ENCODE measurements at places on chromosomes 1 and 21.
A peak's percentile ranks its signal among the peaks of the same experiment; 100 is the strongest.

DNA sequence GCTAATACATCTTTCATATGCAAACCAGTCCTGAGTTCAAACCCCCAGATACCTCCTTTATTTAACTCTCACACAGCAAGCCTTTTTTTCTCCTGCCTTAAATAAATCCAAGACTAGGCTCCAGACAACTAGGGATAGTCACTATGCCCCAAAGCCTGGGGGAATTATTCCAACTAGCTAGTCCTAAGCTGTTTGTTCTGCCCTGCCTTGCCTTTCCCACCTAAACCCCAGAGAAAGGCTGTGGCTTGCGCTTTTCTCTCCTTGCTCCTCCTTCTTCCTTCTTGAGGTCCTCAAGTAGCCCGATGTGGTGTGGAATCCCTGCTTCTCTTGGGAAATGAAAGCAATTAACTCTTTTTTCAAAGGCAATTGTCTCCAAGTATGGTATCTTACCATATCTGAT lies 31.8 kb downstream of the C1orf87 start:
- no peak for DNase-seq

DNA sequence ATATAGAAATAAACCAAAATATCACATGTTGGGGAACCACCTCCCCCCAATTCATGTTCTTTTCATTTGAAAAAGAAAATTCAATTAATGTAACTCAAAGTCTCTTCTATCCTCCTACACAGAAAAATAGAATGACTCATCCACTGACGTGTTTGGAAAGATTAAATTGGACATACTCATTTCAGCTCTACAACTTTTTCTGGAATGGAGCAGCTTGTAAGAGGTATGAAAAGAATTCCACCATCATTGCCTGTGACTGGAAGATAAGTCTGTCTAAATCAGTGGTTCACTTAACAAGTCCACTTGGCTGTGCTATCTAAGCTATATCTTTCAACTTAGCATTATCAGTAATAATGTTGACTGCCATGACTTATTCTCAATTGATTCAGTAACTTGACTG lies 702.3 kb downstream of the BRINP3 start:
- no peak for DNase-seq

DNA sequence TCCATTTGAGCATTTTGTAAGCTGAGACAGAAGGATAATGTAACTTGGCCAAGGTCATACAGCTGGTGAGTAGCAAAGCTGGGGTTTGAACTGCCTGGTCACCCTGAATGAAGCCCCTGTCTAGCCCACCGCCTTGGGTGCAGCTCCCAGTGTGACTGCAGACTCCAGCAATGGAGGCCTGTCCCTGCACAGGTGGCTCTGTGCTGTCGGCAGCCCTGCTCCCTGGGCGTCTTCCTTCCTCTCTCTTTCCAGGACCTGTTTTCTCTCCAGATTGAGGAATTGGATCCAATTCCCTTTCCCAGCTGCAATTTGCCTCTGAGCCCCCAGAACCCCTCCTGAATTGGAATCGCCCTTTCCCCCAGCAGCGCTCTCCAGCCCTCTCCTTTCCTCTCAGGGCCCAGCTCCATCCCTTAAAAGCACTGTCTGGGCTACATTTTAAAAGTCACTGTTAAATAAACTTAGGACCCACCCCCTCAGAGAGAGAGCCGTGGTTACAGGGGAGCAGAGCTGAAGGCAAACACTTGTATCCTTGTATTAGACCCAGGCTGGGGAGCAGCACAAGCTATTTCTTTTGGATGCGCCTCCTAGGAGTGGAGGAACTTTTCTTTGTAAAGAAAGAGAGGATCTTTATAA lies 161.4 kb upstream of the LMO4 start:
- DNase-seq = no peak

DNA sequence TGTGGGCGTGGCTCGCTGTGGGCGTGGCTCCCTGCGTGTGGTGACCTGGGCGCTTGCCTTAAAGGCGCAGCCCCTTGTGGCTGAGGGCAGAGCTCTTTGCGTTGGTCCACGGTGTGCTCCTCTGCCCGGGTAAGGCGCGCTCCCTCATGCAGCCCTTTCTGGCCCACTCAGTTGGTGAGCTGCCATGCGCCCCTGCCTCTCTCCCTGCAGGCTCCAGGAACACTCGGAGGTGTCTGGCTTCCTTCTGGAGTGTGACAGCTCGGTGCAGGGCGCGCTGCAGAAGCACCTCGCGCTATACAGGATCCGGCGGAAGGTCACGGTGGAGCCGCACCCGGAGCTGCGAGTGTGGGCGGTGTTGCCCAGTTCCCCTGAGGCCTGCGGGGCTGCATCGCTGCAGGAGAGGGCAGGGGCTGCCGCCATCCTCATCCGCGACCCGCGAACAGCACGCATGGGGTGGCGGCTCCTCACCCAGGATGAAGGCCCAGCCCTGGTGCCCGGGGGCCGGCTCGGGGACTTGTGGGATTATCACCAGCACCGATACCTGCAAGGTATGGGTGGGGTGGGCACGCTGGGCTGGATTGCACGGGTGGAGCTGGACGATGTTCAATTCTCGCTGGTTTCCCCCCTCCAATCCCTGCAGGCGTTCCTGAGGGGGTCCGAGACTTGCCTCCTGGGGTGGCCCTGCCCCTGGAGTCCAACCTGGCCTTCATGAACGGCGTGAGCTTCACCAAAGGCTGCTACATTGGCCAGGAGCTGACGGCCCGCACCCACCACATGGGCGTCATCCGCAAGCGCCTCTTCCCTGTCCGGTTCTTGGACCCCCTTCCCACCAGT lies 9.1 kb downstream of the IBA57 start:
- DNase-seq = no peak

GRCh38 chr1:97385536-97386277 lies 535.1 kb downstream of the DPYD start:
- no peak for DNase-seq

GRCh38 chr1:195768377-195768776 lies 839.9 kb downstream of the KCNT2 start:
- no peak for DNase-seq

- peak; percentile 47 for DNase-seq
Observed at GRCh38 chr1:65238010-65238409, 71.3 kb upstream of the DNAJC6 start.

All from NCI-H2171 treated with DMSO at 0.1 percent for 48 hours (cell line).